ENCODE measurements at places on chromosomes 3 and 15. TPM values are rescaled to one million over a fixed set of nuclear protein-coding genes. Genes with fewer than 3 reads are reported as not detected.

DNA sequence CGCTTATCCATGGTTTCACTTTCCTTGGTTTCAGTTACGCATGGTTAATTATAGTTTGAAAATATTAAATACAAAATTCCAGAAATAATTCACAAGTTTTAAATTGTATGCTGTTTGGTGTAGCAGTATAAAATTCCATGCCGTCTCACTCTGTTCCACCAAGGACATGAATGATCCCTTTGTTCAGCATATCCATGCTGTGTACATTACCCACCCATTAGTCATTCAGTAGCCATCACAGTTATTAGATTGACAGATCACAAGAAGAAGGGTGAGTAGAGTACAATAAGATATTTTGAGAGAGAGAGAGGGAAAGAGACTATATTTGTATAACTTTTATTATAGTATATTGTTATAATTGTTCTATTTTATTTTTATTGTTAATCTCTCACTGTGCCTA is 535.5 kb downstream of the SQOR start:
- peak; percentile 69 for DNase-seq

DNA sequence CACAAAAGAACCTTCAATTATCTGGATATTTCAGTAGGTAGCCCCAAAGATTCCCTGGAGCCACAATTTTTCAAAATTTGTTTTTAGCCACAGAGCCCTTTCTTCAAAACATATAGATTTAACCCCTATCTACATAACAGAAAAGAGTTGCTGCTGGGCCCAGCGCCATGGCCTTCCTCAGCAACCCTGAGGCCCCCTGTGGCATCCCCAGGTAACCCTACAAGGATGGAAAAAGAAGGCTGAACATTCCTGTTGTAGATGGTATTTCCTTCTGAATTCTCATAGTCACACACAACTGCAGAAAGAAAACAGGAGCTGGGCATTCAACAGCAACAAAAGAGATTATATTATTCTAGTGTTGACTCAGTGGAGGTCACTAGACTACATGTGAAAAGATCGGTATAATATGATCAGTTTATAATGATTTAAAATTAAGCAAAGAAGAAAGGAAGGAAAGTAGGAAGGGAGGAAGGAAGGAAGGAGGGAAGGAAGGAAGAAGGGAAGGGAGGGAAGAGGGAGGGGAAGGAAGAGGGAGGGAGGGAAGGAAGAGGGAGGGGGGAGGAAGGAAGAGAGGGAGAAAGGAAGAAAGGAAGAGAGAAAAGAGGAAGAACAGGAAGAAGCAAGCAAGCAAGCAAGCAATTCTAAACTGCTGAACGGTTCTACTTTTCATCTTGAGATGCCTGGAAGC is 342.5 kb upstream of the NR2F2 start:
- DNase-seq: no peak

DNA sequence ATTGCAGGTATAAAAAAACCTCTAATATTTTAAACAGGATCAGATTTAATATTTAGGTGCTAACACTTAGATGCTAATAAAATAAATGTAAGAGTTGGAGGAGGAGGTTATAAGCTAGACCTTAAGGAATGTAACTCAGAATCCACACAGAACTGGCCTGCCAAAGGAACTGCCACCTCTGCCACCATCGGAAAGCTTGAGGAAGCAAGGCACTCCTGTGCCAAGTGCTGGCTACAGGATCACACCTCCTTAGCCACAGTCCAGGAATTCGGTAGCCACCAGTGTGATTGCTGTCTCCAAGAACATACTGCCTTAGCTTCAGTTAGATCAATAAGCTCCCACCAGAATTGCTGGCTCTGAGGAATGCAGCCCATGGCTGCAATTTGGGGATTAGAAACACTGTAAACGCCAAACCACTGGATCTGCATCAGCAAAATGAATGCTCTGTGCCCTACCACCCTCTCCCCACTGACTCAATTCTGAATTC is 58.0 kb downstream of the FRMD5 start:
- DNase-seq: no peak

DNA sequence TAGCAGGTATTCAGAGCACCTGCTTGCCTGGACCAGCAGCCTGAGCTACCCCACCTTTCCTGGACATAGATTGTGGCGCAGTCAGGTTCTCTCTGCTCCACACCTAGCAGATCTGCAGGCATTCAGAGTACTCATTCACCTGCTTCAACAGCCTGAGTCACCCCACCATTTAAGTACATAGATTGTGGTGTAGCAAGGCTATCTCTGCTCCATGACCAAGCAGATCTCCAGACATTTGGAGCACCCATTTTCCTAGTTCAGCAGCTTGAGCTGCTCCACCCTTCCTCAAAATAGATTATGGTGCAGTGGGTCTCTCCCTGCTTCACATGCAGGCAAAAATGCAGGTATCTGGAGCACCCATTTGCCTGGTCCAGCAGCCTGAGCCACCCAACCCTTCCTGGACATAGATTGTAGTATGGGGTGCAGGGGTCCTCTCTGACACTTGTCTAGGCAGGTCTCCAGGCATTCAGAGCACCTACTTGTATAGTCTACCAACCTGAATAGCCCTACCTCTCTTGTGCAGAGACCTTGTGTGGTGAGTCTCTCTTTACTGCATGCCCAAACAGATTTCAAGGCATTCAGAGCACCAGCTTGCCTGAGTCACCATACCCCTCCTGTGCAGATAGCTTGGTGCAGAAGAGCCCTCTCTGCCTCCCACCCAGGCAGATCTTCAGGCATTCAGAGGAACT is 466.0 kb upstream of the THBS1 start:
- DNase-seq: peak; percentile 92

DNA sequence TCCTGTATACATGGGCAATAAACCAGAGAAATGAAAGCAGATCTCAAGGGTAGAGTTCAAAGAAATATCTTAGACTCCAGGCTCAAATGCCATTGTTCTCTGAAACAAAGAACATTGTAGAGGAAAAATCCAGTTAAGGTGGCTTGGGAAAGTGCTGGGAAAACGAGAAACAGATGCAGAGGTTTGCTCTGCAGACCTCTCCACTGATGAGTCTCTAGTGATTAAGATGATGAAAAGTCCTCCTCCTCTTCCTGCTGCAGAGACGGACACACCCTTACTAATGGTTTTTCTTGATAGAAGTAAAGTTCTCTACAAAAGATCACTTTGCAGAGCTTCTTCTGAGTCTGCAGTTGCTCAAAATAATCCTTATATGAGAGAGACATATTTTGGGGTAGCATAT is 264.7 kb downstream of the GABRG3 start:
- DNase-seq: no peak

DNA sequence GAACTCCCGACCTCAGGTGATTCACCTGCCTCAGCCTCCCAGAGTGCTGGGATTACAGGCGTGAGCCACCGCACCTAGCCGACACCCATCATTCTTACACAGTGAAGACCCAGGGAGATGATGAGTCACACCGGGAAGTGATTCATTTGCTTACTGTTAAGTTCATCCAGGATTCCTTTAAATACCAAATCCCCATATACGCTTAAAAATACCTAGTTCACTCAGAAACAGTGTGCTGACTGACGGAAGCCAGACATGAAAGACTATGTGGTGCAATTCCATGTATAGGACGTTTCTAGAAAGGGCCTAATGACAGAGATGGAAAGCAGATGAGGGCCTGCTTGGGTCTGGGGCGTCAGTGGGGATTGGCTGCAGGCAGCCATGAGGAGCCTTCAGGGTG is 75.2 kb downstream of the APBA2 start:
- DNase-seq: peak; percentile 86

DNA sequence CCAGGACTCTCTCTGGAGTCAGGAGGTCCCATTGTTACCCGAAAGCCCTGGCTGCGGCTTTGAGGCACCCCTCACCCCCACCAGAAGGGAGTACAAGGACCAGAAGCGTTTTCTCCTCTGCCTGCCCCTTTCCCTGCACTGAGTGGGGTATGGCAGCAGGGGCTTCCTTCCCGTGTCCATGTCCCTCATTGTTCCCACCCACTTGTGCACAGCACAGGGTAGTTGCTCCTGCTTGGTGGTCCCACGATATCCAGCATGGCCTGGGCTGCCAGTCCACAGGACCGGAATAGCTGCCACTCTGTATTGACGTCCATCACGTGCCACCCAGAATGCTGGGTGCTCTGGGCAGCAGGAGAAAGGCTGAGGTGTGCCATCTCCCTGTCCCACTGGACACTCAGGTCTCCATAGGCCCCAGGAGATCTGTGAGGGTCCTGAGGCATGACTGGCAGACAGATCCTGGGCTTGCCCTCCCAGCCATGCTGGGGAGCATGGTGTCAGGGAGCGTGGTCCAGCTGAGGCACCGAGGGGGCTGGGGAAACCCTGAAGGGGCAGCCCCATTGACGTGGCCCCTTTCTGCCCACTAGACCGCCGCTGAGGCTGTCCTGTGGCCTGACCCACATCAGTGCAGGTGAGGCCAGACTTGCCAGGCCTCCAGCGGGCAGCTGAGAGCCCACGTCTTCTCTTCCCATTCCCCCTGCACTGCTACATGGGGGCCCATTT is 45.3 kb upstream of the SEC22A start:
- DNase-seq: no peak

GRCh38 chr3:129233538-129233937 is 15.9 kb upstream of the COPG1 start:
- no peak for DNase-seq

Gene CCDC33
- not detected for total RNA-seq

Gene ISLR
- total RNA-seq: not detected

Gene PLOD2
- 22.9 TPM for total RNA-seq

Gene PROS1
- total RNA-seq: 2.8 TPM

Gene PXK
- total RNA-seq: 18.8 TPM

Gene RTP3
- total RNA-seq: not detected

Gene CCDC39
- total RNA-seq: not detected
